ENCODE measurements at places on chromosomes 2 and 18. TPM values are rescaled to one million over a fixed set of nuclear protein-coding genes. Genes with fewer than 3 reads are reported as not detected.
A peak's percentile ranks its signal among the peaks of the same experiment; 100 is the strongest.

GRCh38 chr2:56184500-56185011 is 766 bp downstream of the CCDC85A start:
- peaks cover 6% of the 10 kb centered on the region for H3K4me1 ChIP-seq
- DNase-seq = no peak
- H3K36me3 ChIP-seq = no peaks in the 10 kb centered on the region
- peaks cover 71% of the 10 kb centered on the region for H3K27me3 ChIP-seq
- peak overlapping the region; percentile 41 for H3K27ac ChIP-seq

GRCh38 chr2:24328010-24328409 is 32.3 kb downstream of the ITSN2 start:
- H3K36me3 ChIP-seq = no peaks in the 10 kb centered on the region
- no peak overlapping the region for H3K27ac ChIP-seq
- H3K4me1 ChIP-seq = peaks cover 7% of the 10 kb centered on the region
- H3K27me3 ChIP-seq = no peaks in the 10 kb centered on the region
- H3K4me3 ChIP-seq = no peak overlapping the region

DNA sequence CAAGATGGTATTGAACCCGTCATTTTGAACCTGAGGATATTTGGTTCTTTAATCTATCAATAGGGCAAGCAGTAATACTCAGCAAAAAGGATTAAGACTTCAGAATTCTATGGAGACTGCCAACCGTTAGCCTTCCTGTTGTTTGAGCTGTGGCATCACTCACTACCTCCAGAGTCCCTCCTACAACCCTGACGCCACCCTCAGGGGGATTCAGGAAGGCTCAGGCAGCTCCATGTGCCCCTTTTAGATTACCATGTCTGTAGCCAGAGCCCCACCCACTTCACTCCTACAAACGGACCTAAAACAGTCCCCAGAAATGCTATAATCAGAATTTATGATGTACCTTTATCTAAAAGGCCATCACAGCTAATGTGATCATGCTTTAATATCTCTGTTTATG is 172.9 kb downstream of the EPHA4 start:
- H3K27ac ChIP-seq = no peak overlapping the region
- no peaks in the 10 kb centered on the region for H3K36me3 ChIP-seq
- no peaks in the 10 kb centered on the region for H3K27me3 ChIP-seq
- no peak overlapping the region for H3K4me3 ChIP-seq
- DNase-seq = no peak

- H3K27me3 ChIP-seq = no peaks in the 10 kb centered on the region
- H3K4me3 ChIP-seq = no peak overlapping the region
- DNase-seq = no peak
- H3K27ac ChIP-seq = no peak overlapping the region
These were observed 133.0 kb upstream of the PGAP1 start for GRCh38 chr2:197059477-197059876.

DNA sequence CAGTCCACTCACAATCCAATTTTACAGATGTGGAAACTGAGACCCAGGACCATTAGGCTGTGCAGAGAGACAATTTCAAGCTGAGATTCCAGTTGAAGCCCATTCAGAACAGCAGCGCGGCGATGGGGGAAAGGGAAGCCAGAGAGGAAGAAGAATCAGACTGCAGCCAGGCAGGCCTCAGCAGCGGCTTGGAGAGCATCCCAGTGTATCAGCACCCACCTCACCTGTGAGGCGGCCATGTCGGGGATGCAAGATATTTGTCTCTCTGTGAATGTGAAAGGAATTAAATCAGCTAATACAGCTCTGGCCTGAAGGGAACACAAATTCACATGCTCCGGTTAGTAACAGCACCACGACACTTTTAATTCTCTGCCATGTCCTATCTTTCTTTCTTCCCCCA is 198.0 kb upstream of the SOX11 start:
- DNase-seq = no peak
- H3K27me3 ChIP-seq = no peaks in the 10 kb centered on the region

- no peak overlapping the region for H3K4me3 ChIP-seq
- H3K27me3 ChIP-seq = no peaks in the 10 kb centered on the region
- no peak overlapping the region for H3K27ac ChIP-seq
- H3K36me3 ChIP-seq = no peaks in the 10 kb centered on the region
- H3K4me1 ChIP-seq = no peaks in the 10 kb centered on the region
- DNase-seq = no peak
These were observed 103.9 kb downstream of the MAPK4 start for GRCh38 chr18:50663626-50664441.

DNA sequence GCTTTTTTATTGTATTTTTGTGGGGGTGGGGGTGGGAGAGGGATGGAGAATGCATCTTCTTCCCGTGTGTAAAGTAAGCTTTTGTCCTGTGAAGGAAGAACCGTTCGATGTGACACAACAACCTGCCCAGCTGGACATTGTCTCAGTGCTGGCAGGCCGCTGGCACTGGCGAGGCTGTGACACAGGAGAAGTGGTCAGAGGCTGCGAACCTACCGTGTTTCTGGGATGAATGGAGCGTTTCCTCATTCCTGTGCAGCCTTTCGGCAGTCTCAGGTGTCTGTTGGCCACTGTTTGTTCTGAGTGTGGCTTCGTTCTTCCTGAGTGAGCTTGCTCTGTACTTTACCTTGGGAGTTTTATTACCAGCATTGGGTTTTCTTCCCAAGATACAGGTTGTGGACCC is 8.0 kb downstream of the RAMP1 start:
- H3K27ac ChIP-seq = peak overlapping the region; percentile 88
- no peaks in the 10 kb centered on the region for H3K36me3 ChIP-seq
- no peak for DNase-seq
- peaks cover 18% of the 10 kb centered on the region for H3K4me1 ChIP-seq

The C18orf54 gene
- total RNA-seq = 0.60 TPM

The SFTPB gene
- total RNA-seq = not detected

Data from transverse colon (tissue), 4 donors.